ENCODE measurements at places on chromosomes 1 and 21. TPM values are rescaled to one million over a fixed set of nuclear protein-coding genes. Genes with fewer than 3 reads are reported as not detected.
A peak's percentile ranks its signal among the peaks of the same experiment; 100 is the strongest.

DNA sequence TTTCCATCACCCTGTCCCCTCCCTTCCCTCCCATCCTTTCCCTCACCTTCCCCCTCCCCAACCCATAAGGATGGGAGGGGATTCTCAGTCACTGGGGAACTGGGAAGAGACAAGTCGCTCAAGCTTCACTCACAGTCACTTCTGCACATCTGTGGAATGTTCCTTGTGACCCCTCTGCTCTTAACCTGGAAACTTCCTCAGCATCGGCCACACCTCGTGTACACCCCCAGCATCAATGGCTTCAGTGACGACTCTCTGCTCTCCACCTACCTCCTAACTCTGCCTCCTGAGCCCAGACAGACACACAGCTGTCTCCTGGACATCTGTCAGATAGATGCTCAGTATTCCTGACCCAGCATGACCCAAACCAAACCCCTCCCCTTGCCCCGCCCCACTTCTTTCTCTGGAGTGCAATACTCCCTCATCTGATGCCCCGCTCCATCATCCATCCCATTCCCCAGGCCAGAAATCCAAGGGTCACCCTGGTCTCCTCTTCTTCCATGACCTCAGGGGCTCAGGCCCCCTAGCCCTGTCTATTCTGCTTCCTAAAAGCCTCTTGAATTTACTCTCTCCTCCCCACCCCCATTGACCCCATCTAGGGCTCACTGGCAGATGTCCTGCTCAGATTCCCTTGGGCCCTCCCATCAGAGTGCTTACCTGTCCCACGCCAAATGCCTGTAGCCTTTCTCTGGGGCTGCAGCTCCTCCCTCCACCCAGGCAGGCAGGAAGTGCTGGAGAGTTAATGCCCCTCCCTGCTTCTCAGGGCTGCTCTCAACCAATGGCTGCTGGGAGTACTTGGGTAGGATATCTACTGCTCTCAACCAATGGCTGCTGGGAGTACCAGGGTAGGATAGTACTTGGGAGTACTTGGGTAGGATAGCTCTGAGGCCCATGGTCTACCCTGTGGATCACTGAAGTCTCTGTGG lies 83.1 kb upstream of the CSF3R start:
- peak; percentile 9 for DNase-seq

- no peak for DNase-seq
These were observed 2.1 kb downstream of the SLAMF6 start for GRCh38 chr1:160520999-160521398.

DNA sequence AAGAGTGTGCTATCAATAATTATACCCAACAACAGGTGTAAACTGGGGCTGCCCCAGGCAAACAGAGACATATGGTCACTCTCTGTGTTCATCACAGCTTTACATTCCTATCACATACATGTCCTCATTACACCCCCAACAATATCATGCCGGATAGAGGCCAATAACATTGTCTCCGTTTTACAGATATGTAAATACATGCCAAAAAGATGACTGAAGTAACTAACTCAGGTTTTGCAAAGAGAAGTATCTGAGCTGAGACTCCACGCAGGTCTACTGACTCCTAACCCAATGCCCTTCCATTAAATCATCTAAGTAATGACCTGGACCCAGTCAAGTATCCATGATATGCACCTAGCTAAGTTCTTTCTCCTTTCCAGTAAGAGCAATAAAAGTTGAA lies 55.0 kb downstream of the JAK1 start:
- DNase-seq: no peak

OR10K2 gene
- not detected for total RNA-seq

- DNase-seq: no peak
These were observed 111.2 kb downstream of the GIPC2 start for GRCh38 chr1:78156805-78157521.

All from activated naive CD4-positive, alpha-beta T cell treated with anti-CD3 and anti-CD28 coated beads, Interleukin-2, amount 50 U/mL, for 72 hours (primary cell).